ENCODE measurements at places on chromosomes 7 and 10.

GRCh38 chr7:3321206-3321605, 20.2 kb downstream of the SDK1 start:
- DNase-seq = no peak

DNA sequence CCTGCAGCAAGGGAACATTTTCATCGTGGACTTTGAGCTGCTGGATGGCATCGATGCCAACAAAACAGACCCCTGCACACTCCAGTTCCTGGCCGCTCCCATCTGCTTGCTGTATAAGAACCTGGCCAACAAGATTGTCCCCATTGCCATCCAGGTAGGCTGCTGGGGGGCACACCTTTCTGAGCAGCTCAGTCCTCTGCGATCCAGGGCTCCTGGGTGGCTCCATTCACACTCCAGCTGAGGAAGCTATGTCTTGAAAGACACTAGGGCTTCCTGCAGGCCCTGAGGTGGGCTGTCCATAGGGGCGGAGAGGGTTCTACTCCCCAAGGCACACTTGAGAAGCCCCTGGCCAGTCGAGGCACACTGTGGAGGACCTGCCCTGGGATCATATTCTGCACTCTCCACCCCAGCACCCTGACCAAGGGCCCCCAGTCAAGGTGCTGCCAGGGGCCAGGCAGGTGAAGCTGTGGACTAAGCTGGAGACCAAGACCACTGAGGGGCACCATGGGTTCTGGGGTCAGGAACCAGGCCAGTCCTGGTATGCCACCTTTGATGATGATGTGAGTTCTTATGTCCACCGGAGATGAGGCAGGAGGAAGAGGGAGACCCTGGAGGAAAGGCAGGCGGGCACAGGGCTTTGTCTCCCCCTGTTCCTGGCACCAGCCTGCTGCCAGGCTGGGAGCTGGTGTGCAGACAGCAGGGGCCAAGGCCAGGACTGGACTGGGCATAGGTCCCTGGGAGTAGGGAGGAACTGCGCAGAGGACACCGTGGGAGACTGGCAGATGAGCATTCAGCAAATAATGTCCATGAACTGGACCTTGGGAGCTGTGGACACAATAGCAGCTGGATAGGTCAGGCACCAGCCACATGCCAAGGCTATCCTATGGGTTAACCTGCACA, 54.8 kb downstream of the ALOX5 start:
- DNase-seq = no peak

DNA sequence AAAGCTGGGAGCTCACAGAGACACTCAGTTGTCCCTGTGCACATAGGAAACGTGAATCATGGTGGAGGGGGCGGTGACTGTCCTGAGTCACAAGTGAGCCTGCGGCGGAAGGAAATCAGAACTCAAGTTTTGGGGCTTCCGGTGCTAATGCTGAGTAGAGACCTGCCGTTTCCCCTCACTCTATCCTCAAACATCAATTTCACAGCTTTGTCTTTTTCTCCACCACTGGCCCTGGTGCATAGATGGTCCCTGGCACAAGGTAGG, 21.9 kb downstream of the ADCYAP1R1 start:
- no peak for DNase-seq

- DNase-seq = no peak
These were observed 75.4 kb downstream of the PLXNA4 start for GRCh38 chr7:132500727-132501440.

DNA sequence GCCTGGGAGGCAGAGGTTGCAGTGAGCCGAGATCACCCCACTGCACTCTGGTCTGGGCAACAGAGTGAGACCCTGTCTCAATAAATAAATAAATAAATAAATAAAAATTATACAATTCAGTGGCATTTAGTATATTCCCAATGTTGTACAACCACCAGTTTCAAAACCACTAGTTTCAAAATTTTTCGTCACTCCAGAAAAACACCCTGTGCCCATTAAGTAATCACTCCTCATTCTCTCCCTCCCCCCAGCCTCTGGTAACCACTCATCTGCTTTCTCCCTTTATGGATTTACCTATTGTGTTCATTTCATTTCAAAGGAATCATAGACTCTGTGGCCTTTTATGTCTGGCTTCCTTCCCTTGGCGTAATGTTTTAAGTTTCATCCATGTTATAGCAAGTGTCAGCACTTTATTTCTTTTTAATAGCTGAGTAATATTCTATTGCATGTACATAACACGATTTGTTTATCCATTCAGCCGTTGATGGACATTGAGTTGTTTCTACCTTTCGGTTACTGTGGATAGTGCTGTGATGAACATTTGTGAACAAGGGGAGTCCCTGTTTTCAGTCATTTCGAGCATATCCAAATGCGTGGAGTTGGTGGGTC, 29.4 kb upstream of the GOLGA7B start:
- peak; percentile 52 for DNase-seq

- no peak for DNase-seq
These were observed 215.1 kb upstream of the GPR26 start for GRCh38 chr10:123450956-123451605.

DNA sequence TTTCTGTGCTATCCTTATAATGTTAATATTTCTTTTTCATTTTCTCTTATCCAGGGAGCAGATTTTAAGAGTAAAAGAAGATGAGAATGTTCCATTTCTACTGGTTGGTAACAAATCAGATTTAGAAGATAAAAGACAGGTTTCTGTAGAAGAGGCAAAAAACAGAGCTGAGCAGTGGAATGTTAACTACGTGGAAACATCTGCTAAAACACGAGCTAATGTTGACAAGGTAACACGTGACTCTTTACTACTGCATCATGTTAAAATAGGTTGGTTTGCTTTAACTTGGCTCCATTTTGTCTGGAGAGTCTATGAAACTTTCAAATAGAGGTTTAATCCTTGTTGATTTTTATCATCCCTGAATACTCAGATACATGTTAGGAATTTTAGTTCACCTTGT, 73.3 kb downstream of the RALA start:
- DNase-seq = no peak

GRCh38 chr7:66353547-66353946, 148.4 kb downstream of the TPST1 start:
- DNase-seq = no peak

DNA sequence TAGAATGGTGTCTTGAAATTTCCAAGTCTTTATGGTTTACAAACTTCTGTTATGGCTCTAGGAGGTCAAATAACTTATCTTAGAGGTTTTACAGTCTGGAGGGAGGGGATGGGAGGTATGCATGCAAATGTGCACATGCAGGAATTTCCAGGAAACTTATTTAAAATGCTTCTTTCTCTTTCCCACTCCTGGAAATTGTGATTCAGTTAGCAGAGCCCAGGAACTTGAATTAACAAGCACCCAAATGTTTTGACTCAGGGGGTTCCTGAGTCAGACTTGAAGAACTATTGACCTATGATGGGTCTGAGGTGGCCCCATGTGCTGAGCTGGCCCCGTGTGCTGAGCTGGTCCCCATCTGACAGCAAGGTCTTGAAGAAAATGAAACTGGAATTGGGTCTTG, 669.4 kb downstream of the INHBA start:
- no peak for DNase-seq

GRCh38 chr7:43309706-43310022, 197.2 kb downstream of the HECW1 start:
- no peak for DNase-seq

GRCh38 chr10:78966182-78966787, 102.5 kb upstream of the ZMIZ1 start:
- DNase-seq = no peak

DNA sequence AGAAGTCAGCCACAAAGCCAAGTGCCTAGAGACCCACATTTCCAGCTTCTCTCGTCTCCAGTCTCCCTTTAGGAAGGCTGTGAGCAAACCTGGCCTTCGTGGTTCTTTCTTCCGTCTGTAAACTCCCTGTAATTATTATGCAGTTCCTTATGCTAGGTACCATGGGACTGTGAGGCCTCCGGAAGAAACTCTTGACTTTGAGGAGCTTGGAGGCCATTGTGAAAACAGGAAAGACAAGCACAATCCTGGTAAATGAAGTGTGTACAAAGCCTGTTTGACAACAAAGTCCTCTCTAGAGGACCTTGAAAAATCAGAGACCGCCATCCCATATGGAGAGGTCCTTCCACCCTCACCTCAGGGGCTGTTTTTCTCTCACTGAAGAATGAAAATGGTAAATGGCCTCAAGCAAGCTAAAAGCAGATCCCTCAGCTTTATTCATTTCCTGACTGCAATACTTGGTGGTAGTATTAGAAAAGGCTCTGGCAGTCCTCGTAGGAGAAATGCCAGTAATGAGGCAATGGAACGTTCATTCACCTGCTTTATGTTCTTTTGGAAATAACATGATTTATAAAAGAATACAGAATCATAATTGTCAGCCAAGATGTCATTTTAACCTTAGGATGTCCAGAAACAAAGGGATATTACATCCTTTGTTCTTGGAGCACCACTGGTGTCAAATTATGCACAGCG, 926.4 kb downstream of the LRMDA start:
- DNase-seq = no peak

DNA sequence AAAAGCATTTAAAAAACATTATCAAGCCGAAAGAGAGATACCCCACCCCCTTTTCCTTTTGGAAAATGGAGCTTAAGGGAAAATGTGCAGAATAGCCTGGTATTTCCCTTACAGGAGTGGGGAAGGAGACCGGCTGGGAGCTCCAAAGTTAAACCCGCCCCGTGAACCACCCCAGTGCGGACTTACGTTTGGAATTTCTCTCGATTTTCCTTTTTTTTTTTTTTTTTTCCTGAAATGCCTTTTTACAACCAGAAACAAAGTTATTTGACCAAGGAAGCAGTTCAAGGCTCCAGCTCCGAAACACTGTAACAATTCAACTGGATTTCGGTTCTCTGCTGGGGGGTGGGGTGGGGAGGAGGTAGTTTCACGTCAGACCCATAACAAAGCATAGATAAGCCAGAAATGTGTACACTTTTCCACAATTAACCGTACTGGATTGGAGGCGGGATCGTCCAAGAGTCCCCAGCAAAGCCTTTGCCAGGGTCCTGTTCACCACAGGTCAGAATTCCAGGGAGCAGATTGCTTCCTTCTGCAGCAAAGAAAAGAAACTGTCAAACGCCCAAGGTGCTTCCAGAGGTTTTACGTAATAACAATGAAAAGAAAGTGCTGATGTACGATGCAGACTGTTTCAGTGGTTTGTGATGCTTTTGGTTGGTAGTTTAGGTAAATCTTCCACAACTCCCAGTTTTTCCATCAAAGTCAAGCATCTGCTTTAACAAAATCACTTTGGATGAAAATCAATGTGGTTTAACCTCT, 6.7 kb downstream of the SKIDA1 start:
- DNase-seq = no peak

- no peak for DNase-seq
These were observed 68.7 kb downstream of the CAMK1D start for GRCh38 chr10:12418000-12418399.

DNA sequence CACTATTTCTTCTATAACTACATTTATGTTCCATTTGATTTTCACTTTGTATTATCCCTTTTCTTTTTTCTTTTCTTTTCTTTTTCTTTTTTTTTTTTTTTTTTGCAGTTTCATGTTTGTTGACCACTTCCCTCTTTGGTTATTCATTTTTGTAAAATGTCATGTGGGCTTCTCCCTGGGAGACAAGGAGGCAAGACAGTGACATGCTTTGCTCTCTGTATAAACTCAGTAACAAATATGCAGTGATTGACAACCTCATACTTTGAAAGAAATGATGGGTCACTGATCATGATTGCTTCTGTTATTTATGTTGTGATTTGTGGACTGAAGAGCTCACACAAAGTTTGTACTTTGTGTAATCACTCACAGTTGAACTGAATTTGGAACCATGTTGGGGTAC, 90.2 kb upstream of the ABI1 start:
- peak; percentile 13 for DNase-seq

- DNase-seq = no peak
These were observed 26.4 kb downstream of the KIAA1549 start for GRCh38 chr7:138954545-138955475.

GRCh38 chr7:36312064-36312914, 77.4 kb upstream of the ANLN start:
- DNase-seq = no peak

- no peak for DNase-seq
These were observed 146.0 kb upstream of the STEAP4 start for GRCh38 chr7:88452646-88453045.

GRCh38 chr7:158779061-158780000, 50.0 kb downstream of the ESYT2 start:
- no peak for DNase-seq

GRCh38 chr7:85829817-85830432, 643.1 kb upstream of the SEMA3D start:
- DNase-seq = no peak

- no peak for DNase-seq
These were observed 12.4 kb downstream of the CPA5 start for GRCh38 chr7:130356876-130357611.

DNA sequence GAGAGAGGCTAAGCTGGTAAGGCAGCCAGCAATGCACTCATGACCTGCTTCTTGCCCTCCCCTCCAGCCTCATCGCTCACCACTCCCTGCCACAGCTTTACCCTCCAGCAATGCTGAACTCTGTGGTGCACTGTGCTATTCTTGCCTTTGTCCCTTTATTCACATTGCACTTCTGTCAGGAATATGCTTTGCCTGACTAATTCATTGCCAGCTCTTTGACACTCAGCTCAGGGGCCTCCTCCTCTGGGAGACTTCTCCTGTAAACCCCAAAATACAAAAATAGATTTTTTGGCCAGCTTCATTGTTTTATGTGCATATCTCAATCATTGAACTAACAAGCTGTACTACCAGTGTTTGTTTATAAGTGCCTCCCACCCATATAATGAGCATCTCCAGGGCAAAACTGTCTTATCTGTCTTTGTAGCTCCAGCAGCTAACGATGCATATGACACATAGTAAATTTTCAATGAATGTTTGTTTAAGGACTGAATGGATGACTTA, 8.2 kb downstream of the CNNM1 start:
- DNase-seq = no peak

DNA sequence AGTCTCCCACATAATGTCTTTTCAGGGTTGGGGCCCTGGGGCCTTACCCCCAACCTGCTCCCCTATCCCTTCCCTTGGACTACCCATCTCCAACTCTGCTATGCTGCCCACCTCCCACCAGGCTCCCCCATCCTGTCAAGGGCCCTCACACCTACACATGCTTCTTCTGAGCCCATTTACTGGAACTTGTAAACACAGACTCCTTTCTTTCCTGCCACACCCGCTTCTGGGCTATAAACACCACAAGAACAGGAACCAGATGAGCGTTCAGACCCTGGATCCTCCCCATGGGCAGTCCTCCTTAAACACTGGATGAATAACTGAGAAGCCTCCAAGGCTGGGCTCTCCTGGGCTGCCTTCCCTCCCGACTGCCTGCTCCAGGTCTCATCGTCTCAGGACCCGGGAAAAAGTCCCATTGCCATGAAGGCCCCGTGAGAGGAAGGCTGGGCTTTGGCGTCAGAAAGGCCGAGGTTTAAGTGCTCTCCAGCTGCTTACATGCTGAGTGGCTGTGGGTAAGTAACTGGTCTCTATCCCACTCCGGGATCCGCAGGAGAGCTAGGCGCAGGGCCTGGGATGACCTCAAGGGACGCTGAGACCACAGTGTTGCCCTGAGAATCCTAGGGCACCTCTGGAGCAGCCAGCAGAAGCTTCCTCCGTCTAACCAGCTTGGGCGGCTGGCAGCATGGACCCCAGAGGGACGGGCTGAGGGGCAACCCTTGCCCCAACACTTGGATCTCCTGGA, 15.6 kb upstream of the CRHR2 start:
- no peak for DNase-seq
